ENCODE measurements at places on chromosomes 2 and 18. TPM values are rescaled to one million over a fixed set of nuclear protein-coding genes. Genes with fewer than 3 reads are reported as not detected.

DNA sequence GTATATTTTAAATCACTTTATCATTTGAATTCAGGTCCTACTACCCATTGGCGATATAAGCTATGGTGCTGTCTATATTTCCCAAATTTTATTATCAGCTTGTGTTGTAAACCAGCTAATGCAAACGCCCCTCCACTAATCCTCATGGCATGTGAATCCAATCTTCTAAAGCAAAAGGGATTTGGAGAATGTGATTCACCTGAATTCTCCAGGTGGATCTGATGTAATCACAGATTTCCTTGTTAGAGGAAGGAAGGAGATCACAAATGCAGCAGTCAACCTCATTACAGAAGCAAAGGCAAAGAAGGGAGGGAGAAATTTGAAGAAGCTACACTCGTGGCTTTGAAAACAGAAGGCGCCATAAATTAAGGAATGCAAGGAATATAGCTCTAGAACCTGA is 431.1 kb upstream of the CDH19 start:
- no peak for DNase-seq

- DNase-seq, result no peak
These were observed 60.9 kb downstream of the STK39 start for GRCh38 chr2:168186452-168186851.

DNA sequence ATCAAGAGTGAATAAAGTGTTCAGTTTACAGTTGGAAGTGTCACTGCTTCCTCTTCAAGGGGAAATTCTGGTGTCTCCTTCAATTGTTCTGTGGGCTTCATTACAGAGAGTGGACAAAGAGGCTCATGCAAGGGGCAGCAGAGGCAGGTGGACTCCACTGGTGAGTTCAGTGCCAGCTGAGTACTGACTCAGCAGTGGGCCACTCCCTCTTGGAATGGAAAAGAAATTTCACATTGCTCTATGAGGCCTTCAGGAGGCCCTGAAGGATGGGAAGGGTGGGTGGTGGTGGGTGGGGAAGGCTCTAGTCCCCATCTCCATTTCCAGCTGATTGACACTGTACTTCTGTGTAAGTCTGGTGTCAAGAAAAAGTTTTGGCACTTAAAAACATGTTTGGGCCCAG is 66.4 kb downstream of the PRELID3A start:
- DNase-seq, result no peak

GRCh38 chr2:29192526-29192925 is 77.3 kb downstream of the CLIP4 start:
- no peak for DNase-seq

- DNase-seq, result no peak
These were observed 5.6 kb downstream of the TMEM163 start for GRCh38 chr2:134713176-134713575.

GRCh38 chr2:233062451-233062850 is 2.3 kb downstream of the INPP5D start:
- DNase-seq, result no peak

- no peak for DNase-seq
These were observed 159.8 kb upstream of the STK17B start for GRCh38 chr2:196331143-196331542.

DNA sequence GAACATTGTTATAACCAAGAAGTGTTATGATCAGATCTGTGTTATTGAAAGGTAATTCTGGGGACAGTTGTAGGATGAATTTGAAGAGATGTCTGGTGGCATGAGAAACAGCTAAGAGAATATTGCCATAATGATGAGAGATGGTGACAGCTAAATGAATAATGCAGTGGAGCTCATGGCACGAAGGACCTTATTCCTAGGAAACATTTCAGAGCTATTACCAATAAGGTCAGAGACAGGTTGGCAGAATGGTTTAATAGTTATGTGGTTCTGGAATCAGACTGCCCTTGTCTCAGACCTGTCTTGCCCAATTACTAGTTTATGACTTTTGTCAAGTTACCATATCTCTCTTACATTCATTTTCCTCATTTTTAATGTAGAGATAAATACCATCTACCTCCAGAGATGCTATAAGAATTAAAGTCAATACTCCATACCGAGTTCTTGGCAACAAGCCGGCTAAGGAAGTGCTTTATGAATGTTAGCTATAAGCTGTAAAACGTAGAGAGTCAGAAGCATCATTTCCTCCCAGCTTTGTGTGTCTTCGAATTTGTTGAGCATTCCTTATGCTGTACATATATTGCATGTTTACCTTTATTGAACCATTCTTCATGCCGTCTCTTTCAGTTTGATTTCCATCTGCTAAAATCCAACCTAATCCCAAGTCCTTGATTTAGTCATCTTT is 73.6 kb upstream of the COL5A2 start:
- no peak for DNase-seq

DNA sequence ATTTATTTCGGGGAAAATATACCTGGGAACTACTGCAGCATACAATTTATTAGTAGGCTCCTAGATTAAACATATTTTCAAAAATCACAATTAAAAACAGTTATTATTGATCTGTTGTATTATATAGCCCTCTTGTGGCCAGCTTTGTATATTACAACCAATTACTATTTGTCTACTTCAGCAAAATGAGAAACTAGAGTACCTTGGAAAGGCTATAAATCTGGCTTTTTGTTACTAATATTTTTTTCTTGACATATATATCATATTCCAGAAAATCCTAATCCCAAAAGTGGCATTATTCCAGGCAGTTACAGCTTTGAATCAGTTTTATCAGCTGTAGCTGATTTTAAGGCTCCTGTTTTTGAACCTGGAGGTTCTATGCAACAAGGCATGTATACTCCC is 101.2 kb downstream of the UBR3 start:
- peak; percentile 29 for DNase-seq

NAT8 gene
- polyA plus RNA-seq, result not detected

PCARE gene
- polyA plus RNA-seq, result not detected

RAB6C gene
- polyA plus RNA-seq, result 0.02 TPM

CHRNG gene
- polyA plus RNA-seq, result not detected

All from SK-N-SH (cell line).